ENCODE measurements at places on chromosomes 13 and 19.

DNA sequence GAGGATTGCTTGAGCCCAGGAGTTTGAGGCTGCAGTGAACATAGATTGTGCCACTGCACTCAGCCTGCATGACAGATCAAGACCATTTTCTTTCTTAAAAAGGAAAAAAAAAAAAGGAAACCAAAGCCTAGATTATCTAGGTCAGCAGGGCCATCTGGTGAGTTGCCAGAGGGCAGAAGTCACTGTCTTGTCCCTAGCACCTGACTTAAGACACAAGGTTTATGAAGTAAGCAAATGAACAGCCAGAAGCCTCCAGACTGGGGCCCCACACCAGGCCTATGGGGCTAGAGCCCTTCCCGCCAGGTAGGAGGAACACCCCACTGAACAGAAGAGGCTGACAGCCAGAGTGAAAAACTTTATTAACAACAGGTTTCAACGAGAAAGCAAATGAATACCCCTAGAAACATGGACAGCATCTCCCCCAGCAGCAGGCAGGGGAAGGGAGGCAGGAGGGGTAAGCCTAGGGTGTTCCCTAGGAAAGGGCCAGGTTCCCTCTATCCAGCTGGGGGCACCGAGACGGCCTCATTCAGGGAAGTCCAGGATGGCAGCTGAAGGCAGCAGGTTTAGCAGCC is 1.2 kb downstream of the WDR83 start:
- DNase-seq: no peak

DNA sequence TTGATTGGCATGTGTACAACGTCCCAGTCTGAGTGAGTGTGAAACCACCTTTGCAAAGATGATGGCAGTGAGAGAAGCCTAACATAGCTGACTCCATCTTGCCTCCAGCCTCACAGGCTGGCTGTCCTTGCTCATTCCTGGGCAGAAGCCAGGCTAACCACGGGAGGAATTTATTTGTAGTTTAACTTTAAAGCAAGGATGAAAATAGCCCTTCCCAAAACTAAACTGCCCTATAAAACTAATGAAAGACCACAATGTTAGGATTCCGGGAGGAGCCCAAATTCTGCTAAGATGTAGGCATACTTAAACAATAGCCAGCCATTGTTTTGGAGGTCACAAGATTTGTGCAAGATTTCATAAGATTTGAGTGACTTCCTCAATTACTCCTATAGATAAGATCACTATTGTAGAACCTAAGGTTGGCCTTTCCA is 96.6 kb upstream of the LSM14A start:
- peak; percentile 53 for DNase-seq

- DNase-seq: no peak
These were observed 29.5 kb downstream of the CRTC1 start for GRCh38 chr19:18712981-18713380.

DNA sequence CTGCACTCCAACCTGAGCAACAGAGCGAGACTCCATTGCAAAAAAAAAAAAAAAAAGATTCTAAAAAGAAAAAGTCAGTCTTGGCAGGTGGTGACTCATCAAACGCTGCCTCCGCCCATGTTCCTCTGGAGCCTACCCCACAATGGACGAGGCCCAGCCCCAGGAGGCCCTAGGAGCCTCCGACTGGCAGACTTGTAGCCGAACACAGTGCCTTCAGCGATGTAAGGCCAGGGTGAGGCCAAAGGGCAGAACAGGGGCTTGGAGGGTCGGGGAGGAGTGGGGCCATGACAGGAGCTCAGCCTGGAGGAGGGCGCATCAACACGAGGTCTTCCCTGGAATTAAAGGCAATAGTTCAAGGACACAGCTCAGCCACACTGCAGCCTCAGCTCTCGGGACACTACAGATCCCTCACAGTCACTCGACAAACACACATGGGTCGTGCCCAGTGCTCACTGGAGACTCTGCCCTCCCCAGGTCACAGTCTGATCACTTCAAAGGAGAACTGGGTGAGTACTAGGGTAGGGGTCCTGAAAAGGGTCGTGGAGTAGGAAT is 5.1 kb downstream of the USE1 start:
- peak; percentile 66 for DNase-seq

DNA sequence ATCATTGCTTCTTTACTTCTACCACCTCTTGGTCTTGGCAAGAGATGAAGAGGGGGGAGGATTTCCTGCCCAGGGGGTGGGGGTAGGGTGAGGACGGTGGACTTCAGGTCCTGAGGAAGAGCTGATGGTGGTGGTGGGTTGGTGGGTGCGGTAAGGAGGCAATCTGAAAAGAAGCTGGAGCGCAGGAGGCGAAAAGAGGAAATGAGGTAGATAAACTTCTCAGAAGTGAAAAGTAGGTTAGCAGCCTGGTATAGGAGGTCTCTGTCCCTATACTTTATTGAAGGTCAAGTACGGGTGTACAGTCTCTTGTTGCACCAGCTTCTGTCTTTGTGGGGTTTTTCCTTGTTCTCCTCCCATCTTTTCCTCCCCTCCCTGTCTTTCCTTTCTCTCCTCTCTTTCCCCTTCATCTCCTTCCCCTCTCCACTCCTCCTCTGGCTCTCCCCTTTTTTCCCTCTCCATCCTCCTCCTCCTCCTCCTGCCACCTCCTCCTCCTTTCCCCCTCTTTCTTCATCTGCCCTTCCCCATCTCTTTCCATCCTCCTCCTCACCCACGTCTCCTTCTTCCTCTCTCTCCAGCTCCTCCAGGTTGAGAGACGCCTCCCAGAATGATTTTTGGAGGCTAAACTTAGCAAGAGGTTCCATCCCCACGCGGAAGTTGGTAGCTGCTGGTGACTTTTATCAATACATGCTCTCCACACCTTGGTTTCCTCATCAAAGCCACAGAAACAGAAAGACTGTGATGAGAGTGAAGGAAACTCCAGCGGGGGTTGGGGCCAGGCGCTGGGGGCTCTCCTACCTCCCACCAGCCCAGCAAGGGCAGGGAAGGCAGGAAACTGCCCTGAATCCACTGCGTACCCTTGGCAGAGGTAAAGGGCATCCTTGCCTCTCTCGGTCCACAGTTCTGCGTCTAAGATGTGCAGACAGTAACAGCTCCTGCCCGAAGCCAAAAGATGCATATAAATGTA is 15.3 kb downstream of the TNFSF14 start:
- no peak for DNase-seq

DNA sequence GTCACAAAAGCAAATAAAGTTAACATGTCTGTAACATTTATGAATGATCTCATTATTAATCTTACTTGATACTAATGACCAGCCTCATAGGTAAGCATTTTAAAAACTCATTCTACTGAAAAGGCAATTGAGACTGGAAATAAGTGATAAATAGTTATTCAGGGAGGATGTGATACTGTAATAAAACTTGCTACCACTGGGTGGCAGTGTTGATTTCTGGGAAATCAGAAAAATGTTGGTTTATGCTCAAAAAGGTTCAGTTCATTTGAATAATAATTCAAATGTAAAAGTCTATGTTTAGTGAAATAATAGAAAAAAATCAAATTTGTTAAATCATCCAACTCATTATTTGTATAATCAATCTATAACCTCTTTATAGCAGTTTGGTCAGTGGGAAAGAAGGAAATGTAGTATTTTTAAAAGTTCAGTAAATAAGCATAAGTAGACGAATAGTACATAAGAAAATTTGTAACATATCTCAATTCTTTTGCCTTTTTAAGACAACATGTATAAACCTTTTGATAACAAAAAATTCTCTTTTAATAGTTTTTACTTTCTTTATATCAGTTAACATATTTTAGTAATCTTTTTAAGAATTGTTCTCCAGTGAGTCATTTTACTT is 9.6 kb downstream of the ABHD13 start:
- peak; percentile 44 for DNase-seq

DNA sequence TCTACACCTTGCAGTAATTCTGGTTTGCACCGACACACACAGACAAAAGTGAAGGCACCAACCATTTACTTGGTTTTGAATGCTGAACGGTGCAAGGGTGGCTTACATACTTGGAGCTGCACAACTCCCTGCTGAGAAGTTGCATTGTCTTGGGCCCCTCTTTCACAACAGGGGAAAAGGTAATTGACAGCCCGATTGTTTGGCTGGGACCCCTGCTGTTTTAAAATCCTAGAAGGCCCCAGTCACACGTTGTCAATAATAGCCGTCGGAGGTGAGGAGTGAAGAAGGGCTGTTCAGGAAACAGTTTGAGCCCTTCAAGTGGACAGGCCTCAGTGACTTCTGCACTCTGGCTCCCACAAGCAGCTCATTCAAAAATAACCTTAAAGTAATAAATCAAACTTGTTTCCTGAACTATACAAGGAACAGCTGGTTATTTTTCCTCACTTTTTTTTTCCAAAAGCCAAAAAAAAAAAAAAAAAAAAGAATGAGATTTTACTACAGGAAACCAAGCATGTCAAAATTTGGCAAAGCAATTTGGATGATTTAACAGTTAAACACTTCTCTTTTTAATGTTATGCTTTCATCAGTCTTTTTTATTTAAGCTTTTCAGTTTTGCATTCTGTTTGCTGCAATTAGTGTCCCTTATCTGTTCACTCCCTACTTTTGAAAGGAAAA is 19.0 kb upstream of the SPRY2 start:
- no peak for DNase-seq

DNA sequence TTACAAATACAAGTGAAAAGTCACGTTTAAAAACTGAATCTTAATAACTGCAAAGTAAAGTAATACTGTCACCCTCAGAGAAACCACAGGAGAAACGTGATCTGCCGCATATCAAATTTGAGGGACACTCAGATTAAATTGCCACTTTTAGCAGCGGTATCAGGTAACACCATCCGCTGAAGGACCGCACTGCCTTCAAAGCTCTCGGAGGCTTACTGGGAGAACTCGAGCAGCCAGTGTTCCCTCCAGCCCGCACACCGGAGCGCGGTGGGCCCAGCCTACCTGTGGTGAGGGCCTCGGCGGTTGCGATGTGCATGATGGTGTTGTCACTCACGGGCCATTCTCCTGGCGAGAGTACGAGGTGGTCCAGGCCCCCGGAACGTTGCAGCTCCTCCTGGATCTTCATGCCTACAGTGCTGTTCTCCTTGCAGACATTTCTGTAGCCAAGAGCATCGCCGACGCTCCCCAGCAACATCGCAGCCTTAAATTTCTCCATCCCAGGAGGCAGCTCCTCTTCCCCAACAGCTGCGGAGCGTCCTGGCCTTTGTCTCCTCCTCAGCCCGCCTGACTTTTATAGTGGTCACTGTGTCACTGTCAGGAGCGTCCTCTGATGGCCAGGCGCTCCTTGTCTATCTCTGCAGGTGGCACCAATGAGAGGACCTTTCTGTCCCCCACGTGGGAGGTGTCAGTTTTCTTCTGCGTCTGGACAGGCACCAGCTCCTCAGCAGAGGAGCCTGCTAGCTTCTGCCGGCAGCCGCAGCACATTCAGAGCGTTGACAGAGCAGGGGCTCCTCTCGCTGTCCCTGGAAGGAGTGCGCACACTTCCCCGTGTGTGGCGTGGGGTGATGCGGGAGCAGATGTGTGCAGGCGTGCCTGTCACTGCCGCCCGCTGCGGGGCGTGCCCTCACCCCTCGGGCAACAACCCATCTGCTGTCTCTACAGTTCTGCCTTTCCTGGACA is at the start of gene ADPRHL1:
ADPRHL1 (minus strand) TSS at position 547 of the 960 bp plus-strand sequence; CDS start at position 496, 51 bp downstream.
- DNase-seq: no peak

GRCh38 chr19:1884719-1885334 is 469 bp downstream of the ABHD17A start:
- DNase-seq: no peak

DNA sequence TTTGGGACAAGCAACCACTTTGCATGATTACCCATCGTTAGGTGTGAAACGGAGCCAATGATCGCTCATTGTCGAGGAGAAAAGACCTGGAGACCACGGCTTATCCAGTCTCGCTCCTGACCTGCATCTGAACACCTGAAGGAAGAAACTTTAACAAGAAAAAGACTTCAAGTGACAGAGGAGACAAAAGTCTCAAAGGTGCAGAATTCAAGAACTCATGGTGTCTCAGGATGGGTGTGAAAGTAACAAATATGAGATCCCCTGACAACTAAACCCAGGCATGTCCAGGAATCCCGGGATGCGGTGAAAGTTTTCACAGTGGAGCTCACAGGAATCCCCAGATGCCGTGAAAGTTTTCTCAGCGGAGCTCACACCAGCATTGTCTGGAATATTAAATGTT is 6.3 kb upstream of the ATP11A start:
- no peak for DNase-seq

- no peak for DNase-seq
These were observed 6.8 kb upstream of the UBE2L5 start for GRCh38 chr13:30415430-30416030.

GRCh38 chr13:109816112-109816807 is 29.9 kb upstream of the IRS2 start:
- DNase-seq: no peak

- DNase-seq: no peak
These were observed 78.8 kb upstream of the TPP2 start for GRCh38 chr13:102517959-102518358.

DNA sequence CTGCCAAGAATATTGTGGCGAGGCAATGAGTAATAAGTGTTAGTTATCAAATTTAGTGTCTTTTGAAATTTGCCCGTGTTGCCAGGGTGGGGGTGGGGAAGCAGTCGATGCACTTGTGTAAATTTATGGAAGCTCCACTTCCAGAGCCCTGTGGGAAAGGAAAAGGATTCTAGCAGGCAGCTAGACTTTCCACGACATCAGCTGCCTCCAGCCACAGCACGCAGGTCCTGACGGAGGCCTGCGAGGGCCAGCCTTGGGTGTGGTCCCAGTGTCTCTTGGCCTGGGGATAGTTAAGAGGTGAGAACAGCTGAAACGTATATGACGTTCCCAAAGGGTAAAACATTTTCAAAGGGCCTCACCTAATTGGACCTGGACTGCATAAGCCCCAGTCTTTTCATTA is 433.0 kb downstream of the TSHZ3 start:
- DNase-seq: no peak

GRCh38 chr13:78602561-78603239 is 652 bp downstream of the POU4F1 start:
- DNase-seq: no peak

- DNase-seq: no peak
These were observed 85.0 kb downstream of the SACS start for GRCh38 chr13:23348262-23349127.

DNA sequence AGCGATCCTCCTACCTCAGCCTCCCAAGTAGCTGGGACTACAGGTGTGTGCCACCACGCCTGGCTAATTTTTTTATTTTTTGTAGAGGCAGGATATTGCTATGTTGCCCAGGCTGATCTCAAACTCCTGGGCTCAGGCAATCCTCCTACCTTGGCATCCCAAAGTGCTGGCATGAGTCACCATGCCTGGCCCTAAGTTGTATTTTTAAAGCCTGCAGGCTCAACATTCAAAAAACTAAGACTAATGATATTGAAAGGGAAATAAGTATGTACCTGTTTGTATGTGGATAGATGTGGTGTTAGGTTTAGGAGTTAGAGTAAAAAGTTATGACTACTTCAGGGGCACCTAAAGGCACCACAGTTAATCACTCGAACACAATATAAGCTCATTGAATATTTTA is 5.4 kb upstream of the IPO5 start:
- peak; percentile 57 for DNase-seq

DNA sequence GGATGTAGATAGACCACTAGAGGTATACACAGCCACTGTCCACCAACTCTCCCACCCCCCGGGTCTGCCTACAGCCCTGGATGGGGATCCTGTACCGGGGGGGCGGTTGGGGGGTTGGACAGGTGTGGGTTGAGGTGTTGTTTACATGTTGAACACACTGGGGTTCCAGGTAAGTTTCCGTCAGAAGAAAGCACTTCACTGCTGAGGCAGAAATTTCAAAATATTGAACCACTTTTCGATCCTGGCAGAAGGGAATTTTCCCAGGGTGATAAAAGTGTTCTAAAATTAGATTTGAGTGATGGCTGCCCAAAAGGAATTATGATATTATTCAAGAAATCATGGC is 6.6 kb upstream of the CEACAM16 start:
- no peak for DNase-seq

Data from EL (cell line).